ENCODE measurements at places on chromosomes 4 and X.

- no peak for DNase-seq
Observed at GRCh38 chr4:99578714-99579113, 4.1 kb downstream of the MTTP start.

- no peak for DNase-seq
Observed at GRCh38 chrX:17298564-17298963, 76.4 kb upstream of the NHS start.

DNA sequence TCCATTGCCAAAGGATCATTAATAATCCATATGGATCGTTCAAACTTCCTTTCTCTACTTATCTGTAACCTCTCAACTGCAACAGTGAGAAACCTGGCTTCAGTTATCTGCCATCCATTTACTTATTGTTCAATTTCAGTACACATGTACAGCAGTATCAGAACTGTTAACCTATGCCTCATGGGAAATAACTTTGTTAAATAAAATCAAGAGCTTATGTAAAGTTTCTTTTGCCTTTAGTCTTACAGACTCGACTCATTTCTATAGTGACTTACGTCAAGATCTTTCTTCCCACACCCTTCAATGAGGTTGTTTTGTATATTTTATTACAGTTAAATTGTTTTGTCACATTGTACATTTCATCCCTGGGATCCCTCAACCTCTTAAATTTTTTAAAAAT is 11.4 kb downstream of the UBQLN2 start:
- no peak for DNase-seq

GRCh38 chr4:57231781-57232180 is 121.6 kb upstream of the IGFBP7 start:
- DNase-seq: no peak

GRCh38 chrX:116379854-116380253 is 56.6 kb upstream of the SLC6A14 start:
- no peak for DNase-seq

- DNase-seq: no peak
Observed at GRCh38 chrX:112068430-112068829, 14.1 kb downstream of the TRPC5 start.

- no peak for DNase-seq
Observed at GRCh38 chr4:20443015-20443805, 191.5 kb downstream of the SLIT2 start.

GRCh38 chr4:142558851-142559250 is 287.2 kb downstream of the INPP4B start:
- no peak for DNase-seq

- no peak for DNase-seq
Observed at GRCh38 chr4:183100827-183101226, 1.8 kb downstream of the WWC2 start.

- no peak for DNase-seq
Observed at GRCh38 chr4:74447636-74448233, 2.8 kb downstream of the AREG start.

- no peak for DNase-seq
Observed at GRCh38 chr4:77158487-77158861, 1.5 kb downstream of the CCNG2 start.

GRCh38 chrX:24590111-24590510 is 57.0 kb downstream of the PCYT1B start:
- no peak for DNase-seq

- DNase-seq: no peak
Observed at GRCh38 chrX:128460835-128461234, 408.6 kb upstream of the ACTRT1 start.

GRCh38 chr4:185238215-185238681 is 28.9 kb downstream of the SNX25 start:
- no peak for DNase-seq

- DNase-seq: no peak
Observed at GRCh38 chrX:51922561-51922960, 29.1 kb downstream of the MAGED1 start.

- no peak for DNase-seq
Observed at GRCh38 chr4:188299161-188299560, 159.9 kb downstream of the TRIML1 start.

- no peak for DNase-seq
Observed at GRCh38 chrX:105845631-105846030, 23.3 kb downstream of the NRK start.

- DNase-seq: no peak
Observed at GRCh38 chrX:118565853-118566252, 70.2 kb downstream of the DOCK11 start.

DNA sequence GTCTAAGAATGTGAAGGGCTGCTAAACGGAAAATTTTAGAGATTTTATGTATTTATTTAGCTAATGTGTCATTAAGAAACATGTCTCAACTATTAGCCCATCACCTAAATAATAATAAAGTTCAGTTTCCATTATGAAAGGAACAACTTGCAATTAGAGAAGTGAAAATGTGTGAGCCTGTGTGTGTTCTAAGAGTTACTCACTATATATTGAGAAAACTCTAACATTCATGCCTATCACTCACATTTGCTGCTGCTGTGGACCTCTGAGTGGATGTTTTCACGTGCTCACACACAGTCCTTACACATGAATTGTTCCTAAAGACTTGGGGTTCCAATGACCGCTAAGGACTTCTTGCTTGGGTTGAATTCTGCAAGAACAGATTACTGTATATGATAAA is 364.0 kb downstream of the TMA16 start:
- DNase-seq: no peak

DNA sequence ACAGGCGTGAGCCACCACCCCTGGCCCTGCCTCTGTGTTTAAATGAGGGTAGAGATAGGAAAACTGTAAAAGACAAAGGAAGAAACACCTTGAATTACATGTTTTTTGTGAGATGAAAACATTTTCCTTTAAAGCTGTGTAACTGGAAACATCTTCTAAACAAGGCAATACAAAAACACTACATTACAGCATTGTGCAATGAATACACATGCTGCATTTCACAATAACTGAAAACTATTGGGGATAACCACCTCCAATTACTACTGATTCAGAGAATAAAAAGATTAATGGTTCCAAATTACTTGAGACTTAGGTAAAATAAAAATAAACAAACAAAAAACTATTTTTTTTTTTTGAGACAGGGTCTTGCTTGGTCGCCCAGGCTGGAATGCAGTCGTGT is 7.6 kb upstream of the OGT start:
- DNase-seq: no peak

GRCh38 chr4:78796526-78796925 is 20.4 kb downstream of the BMP2K start:
- DNase-seq: no peak

GRCh38 chr4:28548136-28548535 is 1687.5 kb downstream of the STIM2 start:
- no peak for DNase-seq

GRCh38 chrX:120568035-120568434 is 7.3 kb upstream of the CUL4B start:
- DNase-seq: no peak

DNA sequence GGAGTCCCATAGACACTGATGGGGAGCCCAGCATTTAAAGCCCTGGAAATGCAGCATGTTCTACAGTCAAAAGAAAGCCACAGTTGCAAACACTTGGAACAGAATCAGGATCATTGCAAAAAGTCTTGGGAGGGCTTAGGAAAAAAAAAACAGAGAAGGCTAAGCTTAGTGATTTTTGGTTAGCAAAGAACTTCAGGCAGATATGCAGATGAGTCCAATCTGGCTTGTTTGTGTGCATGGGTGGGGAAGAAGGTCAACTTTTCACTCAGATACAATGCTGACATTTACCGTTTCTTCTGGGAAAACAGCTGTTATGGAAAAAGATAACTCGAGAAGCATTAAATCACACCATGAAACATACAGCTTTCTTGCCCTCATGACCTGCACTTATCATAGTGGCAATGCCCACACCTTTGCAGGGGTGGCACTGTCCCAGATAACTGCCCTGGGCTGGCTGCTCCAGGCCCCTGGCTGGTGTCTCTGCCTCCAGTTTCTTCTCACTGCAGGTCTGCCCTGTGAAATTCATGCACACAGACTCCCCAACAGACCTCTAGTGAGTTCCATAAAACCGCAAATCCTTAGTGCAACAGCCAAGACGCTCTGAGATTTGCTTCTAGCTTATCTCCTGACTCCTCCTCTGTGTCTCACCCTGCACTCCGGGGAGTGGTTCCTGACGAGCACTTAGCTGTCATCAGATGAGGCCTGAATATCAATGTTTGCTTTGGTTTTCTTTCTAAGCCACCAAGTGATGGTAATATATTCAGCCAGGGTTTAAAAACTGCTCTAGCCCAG is 99.2 kb downstream of the DRD5 start:
- DNase-seq: no peak

GRCh38 chr4:80229128-80229527 is 31.8 kb downstream of the PRDM8 start:
- DNase-seq: no peak

- DNase-seq: no peak
Observed at GRCh38 chr4:108979759-108980158, 216.9 kb upstream of the ETNPPL start.
